SJCRH30 (cell line): ENCODE measurements at places on chromosomes 4 and X.

- H3K27me3 ChIP-seq, result no peaks in the 10 kb centered on the region
- no peak overlapping the region for H3K4me3 ChIP-seq
- H3K27ac ChIP-seq, result no peak overlapping the region
- no peaks in the 10 kb centered on the region for H3K36me3 ChIP-seq
- no peak for DNase-seq
- H3K4me1 ChIP-seq, result no peaks in the 10 kb centered on the region
These were observed 85.0 kb upstream of the SORBS2 start for GRCh38 chr4:185896817-185897488.

DNA sequence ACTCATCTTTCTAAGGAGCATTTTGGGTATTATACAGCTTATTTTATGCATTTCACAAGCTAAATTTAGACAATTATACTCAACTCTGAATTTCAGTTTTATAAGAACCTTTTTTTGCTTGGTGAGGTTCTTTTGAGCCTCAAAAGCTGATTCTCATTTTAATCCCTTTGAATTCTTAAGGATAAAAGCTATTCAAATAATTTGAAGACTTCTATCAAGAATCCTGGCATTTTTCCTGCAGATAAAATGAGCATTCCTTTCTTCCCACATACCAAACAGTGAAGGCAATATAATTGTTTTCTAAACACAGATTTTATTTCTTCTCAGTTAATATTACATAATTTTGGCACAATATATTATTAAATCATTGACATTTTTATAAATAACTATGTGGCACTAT lies 118.4 kb upstream of the GPM6A start:
- no peak for DNase-seq
- H3K27ac ChIP-seq, result no peak overlapping the region
- H3K27me3 ChIP-seq, result no peaks in the 10 kb centered on the region

- H3K4me3 ChIP-seq, result no peak overlapping the region
- no peaks in the 10 kb centered on the region for H3K27me3 ChIP-seq
- H3K4me1 ChIP-seq, result no peaks in the 10 kb centered on the region
- no peak for DNase-seq
- no peak overlapping the region for H3K27ac ChIP-seq
These were observed 854.6 kb downstream of the TRIML1 start for GRCh38 chr4:188993871-188994270.

GRCh38 chr4:37568489-37568888 lies 117.7 kb downstream of the RELL1 start:
- no peaks in the 10 kb centered on the region for H3K36me3 ChIP-seq
- H3K4me1 ChIP-seq, result peaks cover 6% of the 10 kb centered on the region
- no peak overlapping the region for H3K4me3 ChIP-seq
- DNase-seq, result no peak
- no peaks in the 10 kb centered on the region for H3K27me3 ChIP-seq

DNA sequence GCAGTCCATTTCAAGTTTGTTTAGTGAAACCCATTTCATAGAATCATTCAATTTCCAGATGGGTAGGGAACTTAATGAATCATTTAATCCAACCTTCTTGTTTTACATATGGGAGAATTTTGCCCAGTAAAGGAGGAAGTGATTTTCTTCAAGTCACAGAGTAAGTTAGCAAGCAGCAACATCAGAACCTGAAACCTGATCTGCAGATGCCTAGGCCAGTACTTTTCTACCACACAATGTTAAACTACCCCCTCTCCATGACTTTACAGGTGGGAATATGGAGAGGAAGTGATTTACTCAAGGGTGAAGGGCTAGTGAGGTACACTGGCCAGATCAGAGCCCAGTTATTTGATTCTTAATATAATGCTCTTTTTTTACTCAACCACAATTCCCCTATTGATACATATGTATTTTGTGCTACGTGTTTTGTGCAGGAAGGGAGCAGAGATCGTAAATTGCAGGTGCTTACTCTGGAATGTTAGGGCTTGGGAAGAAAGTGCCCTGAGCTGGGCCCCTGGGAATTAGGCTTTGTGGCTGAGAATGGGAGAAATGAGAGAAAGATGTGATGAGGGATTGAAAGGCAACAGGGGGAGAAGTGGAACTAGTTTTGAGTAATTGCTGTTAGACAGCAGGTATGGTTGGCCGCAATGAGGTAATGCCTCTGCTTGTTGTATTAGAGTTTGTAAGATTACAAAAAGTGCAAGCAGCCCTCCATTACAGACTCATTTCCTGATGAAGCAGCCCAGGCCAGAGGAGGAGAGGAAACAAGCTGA lies 6.8 kb downstream of the LHFPL1 start:
- H3K36me3 ChIP-seq, result no peaks in the 10 kb centered on the region
- H3K27ac ChIP-seq, result no peak overlapping the region
- H3K27me3 ChIP-seq, result no peaks in the 10 kb centered on the region

DNA sequence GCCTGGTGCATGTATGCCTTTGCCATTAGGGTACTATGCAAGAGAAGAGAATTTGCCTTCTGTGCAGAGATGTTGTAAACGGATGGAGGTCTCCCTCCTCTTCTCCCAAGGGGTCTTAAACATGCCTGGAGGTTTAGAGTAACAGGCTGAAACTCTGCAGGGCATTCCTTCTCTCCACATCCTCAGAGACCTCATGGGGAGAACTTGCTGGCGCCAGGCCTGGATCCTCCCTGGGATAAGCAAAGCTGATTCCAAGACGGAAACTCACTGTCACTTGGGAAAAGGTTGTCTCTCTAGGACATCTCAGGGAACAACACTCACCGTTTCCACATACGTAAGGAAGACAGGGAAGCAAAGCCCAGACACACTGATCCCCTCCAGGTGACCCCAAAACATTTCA lies 76.9 kb upstream of the GPM6B start:
- no peak overlapping the region for H3K27ac ChIP-seq
- peaks cover 2% of the 10 kb centered on the region; the same call in 1 of the 2 replicates for H3K4me1 ChIP-seq
- H3K27me3 ChIP-seq, result no peaks in the 10 kb centered on the region
- no peak for DNase-seq
- no peak overlapping the region for H3K4me3 ChIP-seq

DNA sequence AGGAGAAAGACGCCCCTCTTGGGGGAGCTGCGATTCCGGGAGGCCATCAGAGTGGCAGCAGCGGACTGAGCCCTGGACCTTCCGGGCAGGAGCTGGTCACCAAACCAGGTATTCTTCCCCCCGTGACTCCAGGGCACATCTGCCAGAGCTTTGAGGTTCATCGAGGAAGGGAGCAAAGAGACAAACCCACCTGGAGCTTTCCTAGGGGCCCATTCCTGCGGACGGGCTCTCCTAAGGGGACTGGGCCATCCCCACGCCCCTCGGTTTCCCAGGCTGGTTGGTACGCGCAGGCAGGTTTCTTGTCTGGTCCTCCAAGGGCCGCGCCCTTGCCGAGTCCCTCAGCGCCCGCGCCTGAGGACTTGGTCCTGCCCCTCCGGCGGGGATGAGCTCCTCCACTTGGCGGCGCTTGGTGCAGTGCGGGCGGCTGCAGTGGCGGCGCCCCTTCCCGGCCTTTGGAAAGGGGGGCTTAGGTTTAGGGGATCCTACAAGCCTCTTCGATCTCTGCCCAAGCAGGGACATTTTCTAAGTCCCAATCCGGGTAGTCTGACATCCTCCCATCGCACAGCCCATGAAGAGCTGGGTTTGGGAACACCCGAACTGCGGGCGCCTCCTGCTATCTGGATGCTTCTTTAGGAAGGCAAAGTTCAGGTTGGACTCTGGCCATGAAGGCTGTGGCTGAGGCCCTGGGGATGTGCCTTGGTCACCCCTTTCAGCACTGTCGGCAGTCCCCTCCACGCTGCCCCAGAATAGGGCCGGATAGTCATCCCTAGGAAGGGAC lies 538 bp downstream of the STBD1 start:
- H3K36me3 ChIP-seq, result no peaks in the 10 kb centered on the region; the same call in 1 of the 2 replicates
- H3K4me1 ChIP-seq, result peaks cover 10% of the 10 kb centered on the region
- H3K27ac ChIP-seq, result peak overlapping the region; percentile 62
- peak; percentile 60 for DNase-seq
- peak overlapping the region; percentile 68 for H3K4me3 ChIP-seq
- H3K27me3 ChIP-seq, result no peaks in the 10 kb centered on the region

- DNase-seq, result no peak
- no peak overlapping the region for H3K4me3 ChIP-seq
- H3K36me3 ChIP-seq, result no peaks in the 10 kb centered on the region
- no peaks in the 10 kb centered on the region for H3K4me1 ChIP-seq
- no peak overlapping the region for H3K27ac ChIP-seq
- H3K27me3 ChIP-seq, result no peaks in the 10 kb centered on the region
These were observed 13.0 kb downstream of the RAB9B start for GRCh38 chrX:103818842-103819619.

- no peak overlapping the region for H3K4me3 ChIP-seq
- H3K4me1 ChIP-seq, result no peaks in the 10 kb centered on the region
- DNase-seq, result peak; percentile 69
These were observed 1.4 kb upstream of the C4orf50 start for GRCh38 chr4:6019316-6020263.

DNA sequence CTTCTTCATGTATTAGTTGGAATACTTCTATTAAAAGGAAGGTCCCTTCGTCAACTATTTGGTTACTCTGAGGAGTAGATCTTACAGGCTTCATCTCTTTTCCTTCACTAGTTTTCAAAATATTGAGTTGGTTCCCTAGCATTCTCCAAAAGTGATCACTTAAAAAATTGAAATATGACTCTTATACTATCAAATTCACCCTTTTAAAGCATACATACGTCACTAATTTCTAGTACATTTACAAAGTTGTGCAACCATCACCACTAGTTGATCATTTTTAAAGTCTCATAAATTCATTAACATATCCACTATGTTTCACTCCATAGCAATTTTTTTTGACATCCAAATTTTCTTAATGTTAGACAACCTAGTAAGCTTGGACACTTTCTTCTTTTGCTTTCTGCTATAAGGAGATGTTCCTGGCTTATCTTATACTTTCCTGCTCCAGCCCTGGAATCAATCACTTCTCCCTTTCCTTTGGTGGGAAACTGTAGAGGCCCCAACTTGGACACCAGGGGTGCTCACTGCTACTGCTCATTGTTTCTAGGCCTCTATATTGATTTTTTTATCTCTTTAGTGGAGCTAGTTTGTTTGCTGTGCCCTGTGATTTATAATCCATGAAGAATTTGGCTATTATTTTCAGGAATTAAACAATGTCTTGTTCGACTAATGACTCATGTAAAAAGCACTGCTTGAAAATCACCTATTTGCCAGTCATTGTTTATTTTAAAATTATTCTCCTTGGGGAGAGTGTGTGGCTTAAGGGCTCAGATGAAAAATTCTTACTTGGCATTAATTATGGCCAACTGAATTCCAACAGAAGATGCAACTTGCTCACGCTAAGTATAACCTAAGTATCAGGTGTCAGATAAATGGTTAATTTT lies 4.0 kb upstream of the ZFX start:
- H3K4me1 ChIP-seq, result peaks cover 16% of the 10 kb centered on the region
- no peaks in the 10 kb centered on the region for H3K36me3 ChIP-seq
- peak overlapping the region; percentile 38 for H3K4me3 ChIP-seq
- no peaks in the 10 kb centered on the region for H3K27me3 ChIP-seq
- no peak for DNase-seq
- H3K27ac ChIP-seq, result peak overlapping the region; percentile 41; the same call in 1 of the 2 replicates

- no peak overlapping the region for H3K4me3 ChIP-seq
- no peaks in the 10 kb centered on the region for H3K27me3 ChIP-seq
- H3K4me1 ChIP-seq, result no peaks in the 10 kb centered on the region
- peak; percentile 49 for DNase-seq
These were observed 457.4 kb downstream of the CENPC start for GRCh38 chr4:67087897-67088296.

GRCh38 chr4:88202443-88202842 lies 44.0 kb upstream of the ABCG2 start:
- DNase-seq, result no peak
- H3K27me3 ChIP-seq, result no peaks in the 10 kb centered on the region; the same call in 1 of the 2 replicates

- H3K4me1 ChIP-seq, result no peaks in the 10 kb centered on the region
- no peak for DNase-seq
- H3K4me3 ChIP-seq, result no peak overlapping the region
- H3K27ac ChIP-seq, result no peak overlapping the region
These were observed 198.8 kb downstream of the SLC4A4 start for GRCh38 chr4:71537551-71538065.

DNA sequence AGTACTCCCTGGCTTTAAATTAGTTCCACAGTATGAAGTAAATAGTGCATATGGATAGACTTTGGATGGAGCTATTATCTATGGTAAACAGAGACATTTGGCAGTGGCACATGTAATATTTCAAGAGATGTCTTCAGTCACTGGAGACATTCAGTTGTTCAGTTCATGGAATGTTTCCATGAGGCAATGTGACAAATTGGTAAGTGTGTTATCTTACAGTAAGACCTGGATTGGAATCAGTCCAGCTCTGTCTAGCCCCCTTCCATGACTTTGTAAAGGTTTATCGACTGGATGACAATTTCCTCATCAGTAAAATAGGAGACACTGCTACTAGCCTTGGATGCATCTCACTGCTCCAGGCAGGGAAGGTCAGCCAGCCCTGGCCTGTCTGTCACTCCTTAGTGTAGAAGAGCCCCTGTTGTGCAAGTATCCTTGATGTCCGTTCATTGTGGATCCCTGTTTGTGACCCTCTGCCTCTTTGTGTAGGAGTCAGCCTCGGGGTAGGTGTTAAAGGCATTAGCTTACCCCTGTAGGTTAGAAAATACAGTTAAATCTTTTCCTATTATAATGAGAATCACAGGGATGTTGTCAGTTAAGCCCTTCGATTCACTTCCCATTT lies 335.9 kb downstream of the ANK2 start:
- no peak overlapping the region for H3K27ac ChIP-seq
- H3K4me1 ChIP-seq, result peaks cover 12% of the 10 kb centered on the region
- no peak overlapping the region for H3K4me3 ChIP-seq
- H3K27me3 ChIP-seq, result no peaks in the 10 kb centered on the region
- peaks cover 7% of the 10 kb centered on the region; the same call in 1 of the 2 replicates for H3K36me3 ChIP-seq
- no peak for DNase-seq
